ENCODE measurements at places on chromosomes 4 and X.

DNA sequence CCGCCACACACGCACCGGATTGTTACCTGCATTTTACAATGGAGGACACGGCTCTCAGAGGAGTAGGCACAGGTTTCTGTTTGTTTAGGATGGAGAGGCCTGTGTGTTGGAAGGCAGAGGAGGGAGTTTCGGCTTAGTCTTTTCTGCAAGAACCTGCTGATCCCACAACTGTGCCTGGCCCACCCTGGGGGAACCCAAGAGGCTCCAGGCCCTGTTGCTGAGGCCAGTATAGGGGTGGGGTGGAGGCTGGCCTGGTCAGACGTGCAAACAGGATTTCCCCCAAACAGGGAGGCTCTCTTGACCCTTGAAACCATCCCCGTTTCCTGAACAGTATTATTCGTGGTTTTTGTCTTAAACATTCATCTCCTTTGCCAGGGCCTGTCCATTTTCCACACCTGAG is 772 bp upstream of the SLC49A3 start:
- DNase-seq = no peak

DNA sequence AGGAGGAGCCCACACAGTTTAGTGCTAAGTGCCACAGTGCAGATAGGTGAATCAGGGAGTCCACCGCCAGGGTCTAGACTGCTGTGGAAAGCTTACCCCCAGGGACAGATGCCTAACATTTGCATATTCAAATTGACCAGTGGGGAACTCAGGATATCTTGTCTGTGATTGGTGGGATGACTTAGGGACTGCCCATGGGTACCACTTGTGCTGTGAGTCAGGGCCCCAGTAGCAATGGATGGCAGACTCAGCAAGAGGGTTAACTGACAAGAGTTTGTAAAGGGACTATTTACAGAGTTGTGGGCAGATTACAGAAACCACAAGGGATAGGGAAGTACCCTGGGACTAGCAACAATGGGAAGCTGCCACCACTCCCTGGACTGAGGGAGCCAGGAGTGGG is 282.1 kb downstream of the BCOR start:
- DNase-seq = no peak

- no peak for DNase-seq
These were observed 822 bp downstream of the ZNF275 start for GRCh38 chrX:153334654-153335295.

DNA sequence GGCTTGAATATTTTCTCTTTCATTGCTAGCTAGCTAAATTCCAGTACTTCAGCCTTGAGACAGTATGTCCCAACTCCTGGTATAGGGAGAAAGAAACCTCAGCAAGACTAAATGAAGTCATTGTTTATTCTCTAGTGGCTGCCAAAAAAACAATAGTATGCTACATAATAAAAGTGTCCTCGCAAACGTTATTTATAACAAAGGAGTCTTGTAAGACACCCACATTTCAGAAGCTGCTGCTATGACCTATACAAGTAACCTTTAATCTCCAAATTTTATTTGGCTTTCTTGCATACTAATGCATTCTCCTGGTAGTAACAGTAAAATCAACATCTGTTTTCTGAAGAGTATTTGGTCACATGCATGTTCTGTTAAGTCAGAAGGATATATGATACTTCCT is 28.8 kb downstream of the NEK1 start:
- DNase-seq = no peak
